ENCODE measurements at places on chromosomes 11 and 22.

GRCh38 chr11:1121813-1122663 is 35.7 kb upstream of the MUC5AC start:
- DNase-seq, result no peak

DNA sequence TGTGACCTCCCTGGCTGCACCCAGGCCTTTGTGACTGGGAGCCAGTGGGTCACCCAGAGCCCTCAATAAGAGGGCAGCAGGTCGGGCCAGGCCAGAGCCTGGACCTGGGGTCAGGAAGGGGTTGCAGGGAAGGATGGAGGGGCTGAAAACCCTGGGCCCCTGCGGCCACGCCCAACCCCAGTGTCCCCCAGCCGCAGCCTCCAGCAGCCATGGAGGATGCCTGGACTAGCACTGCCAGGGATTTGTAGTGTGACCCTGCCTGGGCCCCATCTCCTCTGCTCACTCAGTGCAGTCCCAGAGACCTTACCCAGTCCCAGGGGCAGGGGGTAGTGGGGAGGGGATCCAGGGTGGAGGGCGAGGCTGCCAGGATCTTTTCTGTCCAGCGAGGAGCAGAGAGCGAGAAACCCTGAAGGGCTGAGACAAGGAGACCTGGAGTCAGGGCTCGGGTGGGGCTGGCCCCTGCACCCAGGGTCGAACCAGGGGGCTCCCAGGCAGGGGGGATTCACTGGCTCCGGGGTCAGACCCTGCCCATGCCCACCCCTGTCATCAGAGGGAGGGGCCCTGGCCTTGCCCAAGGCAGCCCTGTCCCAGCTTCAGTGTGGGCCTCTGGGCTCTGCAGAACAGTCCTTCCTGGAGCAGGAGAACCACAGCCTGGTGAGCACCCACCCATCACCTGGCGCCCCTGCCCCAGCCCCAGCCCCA is 187.5 kb downstream of the IGLL1 start:
- DNase-seq, result no peak

GRCh38 chr22:17143101-17143500 is 16.0 kb downstream of the HDHD5 start:
- no peak for DNase-seq

DNA sequence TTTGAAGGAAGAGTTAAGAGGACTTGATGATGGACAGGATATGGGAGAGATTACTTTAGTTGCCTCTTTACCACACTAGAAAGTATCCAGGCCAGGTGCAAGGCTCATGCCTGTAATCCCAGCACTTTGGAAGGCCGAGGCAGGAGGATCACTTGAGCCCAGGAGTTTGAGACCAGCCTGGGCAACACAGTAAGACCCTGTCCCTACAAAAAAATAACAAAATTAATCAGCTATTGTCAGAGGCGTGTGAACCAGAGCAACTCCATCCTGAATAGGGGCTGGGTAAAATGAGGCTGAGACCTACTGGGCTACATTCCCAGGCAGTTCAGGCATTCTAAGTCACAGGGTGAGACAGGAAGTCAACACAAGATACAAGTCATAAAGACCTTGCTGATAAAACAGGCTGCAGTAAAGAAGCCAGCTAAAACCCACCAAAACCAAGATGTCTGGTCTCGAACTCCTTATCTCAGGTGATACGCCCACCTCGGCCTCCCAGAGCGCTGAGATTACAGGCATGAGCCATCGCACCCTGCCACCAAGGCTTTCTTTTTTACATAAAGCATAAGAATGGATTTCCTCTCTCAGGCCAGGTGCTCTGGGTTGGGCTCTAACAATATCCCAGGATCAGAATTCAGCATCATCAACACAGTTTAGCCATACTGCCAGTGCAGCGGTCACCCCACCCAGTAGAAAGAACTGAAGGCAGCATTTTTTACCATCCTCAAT is 17.8 kb downstream of the PI4KA start:
- DNase-seq, result no peak

DNA sequence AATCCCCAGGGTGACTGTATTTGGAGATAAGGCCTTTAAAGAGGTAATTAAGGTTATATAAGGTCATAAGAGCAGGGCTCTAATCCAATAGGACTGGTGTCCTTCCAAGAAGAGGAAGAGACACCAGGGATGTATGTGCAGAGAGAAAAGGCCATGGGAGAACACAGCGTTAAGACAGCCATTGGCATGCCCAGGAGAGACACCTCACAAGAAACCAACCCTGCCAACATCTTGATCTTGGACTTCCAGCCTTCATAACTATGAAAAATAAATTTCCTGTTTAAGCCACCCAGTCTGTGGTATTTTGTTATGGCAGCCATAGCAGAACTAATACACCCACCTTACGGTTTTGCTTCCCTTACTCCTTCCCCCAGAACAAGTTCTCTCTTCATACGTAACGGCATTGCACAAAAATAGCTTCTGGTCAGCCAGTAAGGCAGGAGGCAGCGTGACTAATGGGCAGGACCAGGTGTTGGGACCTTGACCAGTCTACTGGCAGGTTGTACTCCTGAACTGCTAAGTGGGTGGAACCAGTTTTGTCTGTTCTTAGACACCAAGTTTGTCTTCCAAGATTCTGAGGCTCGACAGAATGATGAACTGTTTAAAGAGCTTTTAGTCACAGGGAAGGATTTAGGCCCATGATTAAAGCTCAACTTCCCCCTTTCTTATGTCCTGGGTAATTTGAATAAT is 31.9 kb upstream of the UPB1 start:
- DNase-seq, result no peak

- DNase-seq, result no peak
These were observed 199.0 kb downstream of the BRD1 start for GRCh38 chr22:49628391-49629260.

DNA sequence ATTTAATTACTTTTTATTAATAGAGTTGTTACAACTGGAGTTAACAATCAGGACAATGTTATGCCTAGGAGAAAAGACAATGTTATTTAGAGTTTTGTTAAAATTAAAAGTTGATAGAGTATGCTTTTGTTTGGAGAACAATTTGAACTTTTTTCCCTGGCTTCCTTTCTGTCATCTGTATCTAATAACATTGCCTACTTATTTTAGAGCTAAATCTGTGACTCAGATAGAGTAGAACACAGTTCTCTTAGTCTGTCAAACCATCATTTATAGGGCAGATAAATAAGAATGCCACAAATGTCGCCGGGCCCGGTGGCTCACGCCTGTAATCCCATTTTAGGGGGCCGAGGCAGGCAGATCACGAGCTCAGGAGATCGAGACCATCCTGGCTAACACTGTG is 28.9 kb upstream of the YAP1 start:
- no peak for DNase-seq

DNA sequence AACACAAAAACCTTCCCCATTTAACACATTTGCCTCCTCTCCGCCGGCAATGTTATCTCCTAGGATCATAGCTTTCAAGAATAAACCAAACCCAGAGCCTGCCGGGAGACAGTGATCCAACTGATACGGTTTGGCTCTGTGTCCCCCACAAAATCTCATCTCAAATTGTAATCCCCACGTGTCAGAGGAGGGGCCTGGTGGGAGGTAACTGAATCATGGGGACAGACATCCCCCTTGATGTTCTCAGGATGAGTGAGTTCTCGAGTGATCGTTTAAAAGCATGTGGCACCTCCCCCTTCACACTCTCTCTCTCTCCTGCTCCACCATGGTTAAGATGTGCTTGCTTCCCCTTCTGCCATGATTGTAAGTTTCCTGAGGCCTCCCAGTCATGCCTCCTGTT is 33.3 kb downstream of the RBFOX2 start:
- no peak for DNase-seq

GRCh38 chr11:128519338-128519737 is 68.0 kb downstream of the ETS1 start:
- no peak for DNase-seq

- no peak for DNase-seq
These were observed 3.4 kb upstream of the LDHC start for GRCh38 chr11:18408558-18409291.

- no peak for DNase-seq
These were observed 48.7 kb downstream of the OTOG start for GRCh38 chr11:17595526-17596309.

- no peak for DNase-seq
These were observed 279.4 kb downstream of the NTM start for GRCh38 chr11:131649856-131650255.

GRCh38 chr11:35144136-35144741 is 5.3 kb downstream of the CD44 start:
- DNase-seq, result peak; percentile 66

- no peak for DNase-seq
These were observed 39.7 kb upstream of the TH start for GRCh38 chr11:2211113-2211971.

DNA sequence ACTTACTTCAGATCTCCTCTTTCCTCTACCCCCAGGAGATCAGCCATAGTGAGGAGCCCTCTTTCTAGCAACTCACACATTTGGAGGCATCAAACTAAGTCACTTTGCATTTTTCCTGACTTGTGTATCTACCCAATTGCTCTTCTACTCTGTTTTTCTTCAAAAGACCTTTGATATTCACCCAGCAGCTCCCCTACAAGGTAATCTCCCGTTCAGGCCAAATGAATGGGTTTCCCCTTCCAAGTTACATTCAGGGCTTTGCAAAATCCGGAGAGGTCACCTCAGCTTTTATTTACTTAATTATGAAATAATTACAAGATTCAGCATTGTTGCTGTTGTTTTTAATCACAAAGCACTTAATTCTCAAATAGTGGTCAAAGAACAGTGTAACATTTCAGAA is 6.1 kb downstream of the LARGE1 start:
- no peak for DNase-seq

GRCh38 chr11:12995188-12995587 is 13.9 kb upstream of the RASSF10 start:
- peak; percentile 85 for DNase-seq

GRCh38 chr11:95364324-95365295 is 133.6 kb upstream of the SESN3 start:
- DNase-seq, result peak; percentile 34

- no peak for DNase-seq
These were observed 26.2 kb downstream of the RRP7A start for GRCh38 chr22:42493393-42493792.

- no peak for DNase-seq
These were observed 5.2 kb downstream of the MRGPRE start for GRCh38 chr11:3226846-3227567.

DNA sequence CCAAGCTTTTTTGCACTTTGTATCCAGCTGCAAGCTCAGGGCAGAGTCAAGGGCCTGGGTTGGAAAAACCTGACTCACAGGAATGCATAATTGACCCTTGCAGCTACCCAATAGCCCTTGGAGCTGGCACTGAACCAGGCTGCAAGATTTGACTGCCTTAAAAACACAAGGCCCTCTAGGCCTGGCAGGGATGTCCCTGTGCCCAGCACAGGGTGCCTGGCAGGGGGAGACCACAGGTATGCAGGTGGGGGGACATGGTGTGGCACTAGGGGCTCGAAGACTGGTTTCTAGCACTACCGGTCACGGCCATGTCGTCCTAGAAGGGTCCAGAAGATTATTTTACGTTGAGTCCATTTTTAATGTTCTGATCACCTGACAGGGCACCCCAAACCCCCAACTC is 30.2 kb downstream of the SBF1 start:
- peak; percentile 67 for DNase-seq

DNA sequence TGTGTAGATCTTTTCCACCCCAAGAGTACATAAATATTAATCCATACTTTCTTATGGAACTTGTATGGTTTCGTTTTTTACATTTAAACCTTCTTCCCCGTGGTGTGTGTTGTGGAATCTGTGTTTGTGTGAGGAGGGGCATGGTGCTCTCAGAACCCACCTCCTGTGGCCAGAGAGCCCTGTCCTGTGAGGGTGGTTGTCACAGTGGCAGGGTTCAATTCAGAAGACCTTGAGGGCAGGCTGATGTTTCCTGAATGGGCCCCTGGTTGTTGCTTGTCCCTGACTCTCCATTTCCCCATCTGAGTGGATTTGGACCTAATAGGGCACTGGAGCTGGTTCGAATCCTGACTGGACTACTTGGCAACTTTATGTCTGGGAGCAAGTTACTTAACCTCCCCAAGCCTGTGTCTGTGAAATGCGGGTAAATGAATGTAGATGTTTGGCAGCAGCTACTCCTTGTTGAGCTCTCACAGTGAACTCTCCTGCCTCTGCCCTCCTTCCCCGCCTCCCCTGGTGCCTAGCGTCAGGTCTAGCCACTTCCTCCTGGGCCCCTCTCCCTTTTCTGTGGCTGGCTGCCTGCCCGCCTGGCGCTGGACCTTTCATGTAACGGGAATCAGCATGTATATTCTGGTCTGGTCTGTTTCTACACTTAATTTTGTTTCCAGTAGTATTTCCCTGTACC is 7.3 kb downstream of the NEAT1 start:
- peak; percentile 92 for DNase-seq

DNA sequence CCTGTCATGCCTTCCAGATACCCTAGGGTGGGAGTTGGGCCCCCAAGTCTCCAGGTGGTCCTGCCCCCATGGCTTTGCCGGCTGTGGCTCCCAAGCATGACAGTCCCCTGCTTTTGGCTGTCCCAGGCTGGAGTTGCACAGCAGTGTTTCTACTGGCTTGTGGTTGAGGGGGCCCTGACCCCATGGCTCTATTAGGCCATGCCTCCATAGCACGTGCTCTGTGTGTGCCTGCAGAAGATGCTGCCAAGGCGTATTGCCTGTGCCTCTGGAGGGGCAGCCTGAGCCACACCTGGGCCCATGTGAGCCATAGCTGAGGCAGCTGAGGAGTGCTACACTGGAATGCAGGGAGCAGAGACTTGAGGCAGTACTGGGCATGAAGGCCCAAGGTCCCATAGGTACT is 25.4 kb upstream of the CD81 start:
- no peak for DNase-seq

GRCh38 chr11:120746836-120747609 is 235.5 kb downstream of the GRIK4 start:
- peak; percentile 18 for DNase-seq

GRCh38 chr11:114259124-114259526 is 37.1 kb upstream of the NNMT start:
- DNase-seq, result no peak

DNA sequence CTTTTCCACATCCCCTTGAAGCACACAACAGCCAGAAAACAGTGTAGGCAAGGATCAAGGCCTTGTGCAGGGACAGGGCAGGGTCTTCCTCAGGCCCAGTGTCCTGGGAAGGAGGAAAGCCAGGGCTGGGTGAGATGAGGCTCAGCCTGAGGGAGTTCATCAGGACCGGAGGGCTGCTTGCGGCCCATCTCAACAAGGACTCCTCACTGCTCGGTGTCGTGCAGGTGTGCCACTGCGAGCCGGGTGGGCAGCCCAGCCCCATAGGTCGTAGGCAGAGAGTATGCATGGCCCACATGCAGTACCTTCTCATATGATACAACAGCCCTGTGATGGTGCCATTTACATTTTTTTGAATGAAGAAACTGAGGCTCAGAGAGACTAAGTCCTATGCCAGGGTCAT is 12.9 kb downstream of the SHISA8 start:
- DNase-seq, result no peak

GRCh38 chr11:125370561-125371389 is 125.3 kb downstream of the FEZ1 start:
- DNase-seq, result no peak

DNA sequence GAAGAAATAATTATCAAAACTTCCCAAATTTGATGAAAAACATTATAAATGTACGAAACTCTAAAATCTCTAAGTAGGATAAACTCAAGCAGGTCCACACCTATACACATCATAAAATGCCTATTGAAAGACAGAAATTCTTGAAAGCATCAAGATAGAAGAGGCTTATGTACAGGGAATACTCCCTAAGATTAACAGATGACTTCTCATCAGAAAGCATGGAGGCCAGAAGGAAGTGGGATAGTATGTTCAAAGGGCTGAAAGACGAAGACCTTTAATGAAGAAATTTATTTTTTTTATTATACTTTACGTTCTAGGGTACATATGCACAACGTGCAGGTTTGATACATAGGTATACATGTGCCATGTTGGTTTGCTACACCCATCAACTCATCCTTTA is 45.3 kb upstream of the KCNA4 start:
- no peak for DNase-seq

- DNase-seq, result no peak
These were observed 9.7 kb downstream of the ASCL2 start for GRCh38 chr11:2260491-2261364.
